ENCODE measurements at places on chromosomes 5 and 9. TPM values are rescaled to one million over a fixed set of nuclear protein-coding genes. Genes with fewer than 3 reads are reported as not detected.

The FOXD4L6 gene
- not detected for total RNA-seq

The SLC6A3 gene
- 1.4 TPM for total RNA-seq

The ZBTB6 gene
- total RNA-seq = 15.3 TPM

The SLC36A3 gene
- not detected for total RNA-seq

The GPRIN1 gene
- 3.2 TPM for total RNA-seq

The PLPP7 gene
- total RNA-seq = 0.39 TPM

The C5orf52 gene
- total RNA-seq = not detected

The WDR41 gene
- 33.0 TPM for total RNA-seq

The PDE8B gene
- total RNA-seq = not detected

The FRMD3 gene
- 0.91 TPM for total RNA-seq

The ALDH7A1 gene
- 0.95 TPM for total RNA-seq

The FCN2 gene
- total RNA-seq = not detected

The PCDH1 gene
- total RNA-seq = not detected

The SLC2A8 gene
- 13.4 TPM for total RNA-seq

The SLC34A3 gene
- total RNA-seq = not detected

The WHRN gene
- 14.5 TPM for total RNA-seq

The OR1J2 gene
- not detected for total RNA-seq

The MAST4 gene
- 17.2 TPM for total RNA-seq

The SAXO1 gene
- total RNA-seq = not detected

The SMIM33 gene
- total RNA-seq = not detected

The PCDHA9 gene
- not detected for total RNA-seq

The IRX4 gene
- not detected for total RNA-seq

The PCDHB3 gene
- not detected for total RNA-seq

The FAM151B gene
- total RNA-seq = 0.47 TPM

The SH2D3C gene
- total RNA-seq = 51.8 TPM

The ENTREP1 gene
- not detected for total RNA-seq

The CCNO gene
- not detected for total RNA-seq

The WNK2 gene
- total RNA-seq = 0.24 TPM

The RASEF gene
- not detected for total RNA-seq

The PRRX2 gene
- total RNA-seq = not detected
